ENCODE measurements at places on chromosomes 16 and 17.
A peak's percentile ranks its signal among the peaks of the same experiment; 100 is the strongest.

- DNase-seq, result no peak
Observed at GRCh38 chr16:78353640-78354275, 254.3 kb downstream of the WWOX start.

- no peak for DNase-seq
Observed at GRCh38 chr16:674968-675883, at the start of gene RHBDL1. RHBDL1 (plus strand) TSS chr16:675671; CDS start chr16:675791, 120 bp downstream.

GRCh38 chr17:78746263-78746948 is 35.7 kb downstream of the CYTH1 start:
- DNase-seq, result no peak

DNA sequence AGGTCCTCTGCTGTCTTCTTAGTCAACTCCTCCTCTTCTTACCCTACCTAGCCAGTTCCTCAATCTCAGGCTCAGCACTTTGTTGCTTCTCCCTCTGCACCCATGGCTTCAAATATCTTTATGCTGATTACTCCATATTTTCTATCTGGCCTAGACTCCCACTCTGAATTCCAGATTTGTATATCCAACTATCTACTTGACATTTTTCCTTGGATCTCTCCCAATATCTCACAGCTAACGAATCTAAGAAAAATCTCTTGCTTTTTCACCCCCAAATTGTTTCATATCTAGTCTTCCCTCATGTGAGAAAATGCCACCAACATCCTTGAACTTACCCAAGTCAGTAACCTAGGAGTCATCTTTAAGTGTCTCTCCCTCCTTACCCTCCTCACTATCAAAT is 176.4 kb upstream of the ERCC4 start:
- DNase-seq, result no peak

DNA sequence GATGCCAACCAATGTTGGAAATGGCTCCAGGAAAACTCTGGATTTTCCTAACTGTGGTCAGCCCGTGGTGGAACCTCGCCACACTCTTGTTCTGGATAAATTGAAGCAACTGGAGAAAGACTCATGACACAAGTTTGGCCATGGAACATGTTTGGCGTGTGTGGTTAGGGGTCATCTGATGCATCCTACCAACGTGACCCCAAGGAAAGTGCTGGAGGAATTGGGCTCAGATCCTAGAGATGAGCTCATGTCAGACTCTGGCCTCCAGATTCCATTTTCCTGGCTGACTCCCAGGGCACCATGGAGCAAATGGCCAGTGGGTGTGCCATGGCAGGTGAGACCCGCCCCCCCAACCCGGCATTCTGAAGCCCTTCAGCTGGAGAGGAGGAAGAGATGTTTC is 58.5 kb downstream of the CACNG5 start:
- DNase-seq, result no peak

GRCh38 chr17:77666881-77667395 is 291.6 kb upstream of the TNRC6C start:
- DNase-seq, result peak; percentile 45

DNA sequence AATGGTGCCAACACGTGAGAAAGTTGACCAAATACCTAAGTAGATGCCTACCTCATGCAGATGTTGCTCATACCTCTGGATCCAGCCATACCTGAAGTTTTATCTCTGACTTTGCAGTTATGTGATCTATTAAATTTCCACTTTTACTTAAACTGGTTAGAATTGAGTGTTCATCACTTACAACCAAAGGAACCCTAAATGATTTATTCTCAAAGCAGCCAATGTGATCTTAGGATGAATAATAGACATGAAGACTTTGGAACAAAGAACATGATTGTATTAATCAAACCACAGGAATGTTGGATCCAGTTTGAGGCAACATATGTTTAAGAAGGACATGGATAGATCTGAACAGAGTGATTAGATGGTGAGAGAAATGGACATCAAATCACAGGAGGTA is 68.7 kb downstream of the IRX6 start:
- DNase-seq, result no peak

DNA sequence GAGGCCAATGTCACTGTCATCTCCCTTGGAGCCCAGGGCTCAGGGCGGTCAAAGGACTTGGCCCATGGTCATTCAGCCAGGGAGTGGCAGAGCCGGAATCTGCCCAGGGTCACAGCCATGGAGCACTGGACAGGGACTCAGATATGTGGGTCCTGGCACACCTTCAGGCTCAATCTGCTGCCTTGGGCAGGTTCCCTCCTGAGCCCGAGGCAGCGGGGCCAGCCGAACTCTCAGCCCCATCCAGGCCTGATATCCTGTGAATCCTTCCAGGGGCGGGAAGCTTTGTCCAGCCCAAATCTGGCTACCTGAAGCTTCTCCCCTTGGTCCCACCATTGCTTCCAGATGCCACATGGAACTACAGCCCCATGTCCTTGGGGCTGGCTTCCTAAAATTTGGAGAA is 12.2 kb upstream of the CDIPT start:
- DNase-seq, result no peak

- peak; percentile 18 for DNase-seq
Observed at GRCh38 chr17:81537343-81537855, 9.2 kb downstream of the FSCN2 start.

DNA sequence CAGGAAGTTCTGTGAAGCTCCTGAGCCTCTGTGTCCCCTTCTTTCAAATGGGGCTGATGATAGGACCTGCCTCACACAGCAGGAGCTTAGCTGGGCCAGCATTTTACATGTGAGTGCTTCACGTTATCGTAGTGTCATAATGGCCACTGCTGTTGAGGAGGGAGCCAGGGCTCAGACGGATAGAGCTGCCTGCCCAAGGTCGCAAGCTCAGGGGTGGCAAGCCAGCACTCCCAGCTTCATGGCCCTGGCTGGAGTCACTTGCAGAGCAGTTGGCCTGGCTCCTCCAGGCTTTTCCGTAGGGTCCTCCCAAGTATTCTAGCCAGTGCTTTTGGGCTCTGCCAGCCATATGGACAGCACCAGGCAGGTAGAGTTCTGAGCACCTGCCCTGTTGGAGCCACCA is 115.1 kb downstream of the SOCS1 start:
- DNase-seq, result no peak

DNA sequence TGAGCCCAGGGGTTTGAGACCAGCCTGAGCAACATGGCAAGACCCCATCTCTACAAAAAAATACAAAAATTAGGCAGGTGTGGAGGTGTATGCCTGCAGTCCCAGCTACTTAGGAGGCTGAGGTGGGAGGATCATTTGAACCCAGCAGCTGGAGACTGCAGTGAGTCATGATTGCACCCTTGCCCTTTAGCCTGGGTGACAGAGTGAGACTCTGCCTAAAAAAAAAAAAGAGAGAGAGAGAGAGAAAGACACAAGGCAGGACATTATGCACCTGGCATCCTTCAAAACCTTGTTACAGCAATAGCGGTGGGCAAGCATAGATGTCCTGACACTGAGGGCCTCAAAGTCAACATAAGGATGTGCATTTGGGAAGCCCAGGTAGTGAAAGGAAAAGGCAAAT is 19.9 kb upstream of the SIAH1 start:
- no peak for DNase-seq

DNA sequence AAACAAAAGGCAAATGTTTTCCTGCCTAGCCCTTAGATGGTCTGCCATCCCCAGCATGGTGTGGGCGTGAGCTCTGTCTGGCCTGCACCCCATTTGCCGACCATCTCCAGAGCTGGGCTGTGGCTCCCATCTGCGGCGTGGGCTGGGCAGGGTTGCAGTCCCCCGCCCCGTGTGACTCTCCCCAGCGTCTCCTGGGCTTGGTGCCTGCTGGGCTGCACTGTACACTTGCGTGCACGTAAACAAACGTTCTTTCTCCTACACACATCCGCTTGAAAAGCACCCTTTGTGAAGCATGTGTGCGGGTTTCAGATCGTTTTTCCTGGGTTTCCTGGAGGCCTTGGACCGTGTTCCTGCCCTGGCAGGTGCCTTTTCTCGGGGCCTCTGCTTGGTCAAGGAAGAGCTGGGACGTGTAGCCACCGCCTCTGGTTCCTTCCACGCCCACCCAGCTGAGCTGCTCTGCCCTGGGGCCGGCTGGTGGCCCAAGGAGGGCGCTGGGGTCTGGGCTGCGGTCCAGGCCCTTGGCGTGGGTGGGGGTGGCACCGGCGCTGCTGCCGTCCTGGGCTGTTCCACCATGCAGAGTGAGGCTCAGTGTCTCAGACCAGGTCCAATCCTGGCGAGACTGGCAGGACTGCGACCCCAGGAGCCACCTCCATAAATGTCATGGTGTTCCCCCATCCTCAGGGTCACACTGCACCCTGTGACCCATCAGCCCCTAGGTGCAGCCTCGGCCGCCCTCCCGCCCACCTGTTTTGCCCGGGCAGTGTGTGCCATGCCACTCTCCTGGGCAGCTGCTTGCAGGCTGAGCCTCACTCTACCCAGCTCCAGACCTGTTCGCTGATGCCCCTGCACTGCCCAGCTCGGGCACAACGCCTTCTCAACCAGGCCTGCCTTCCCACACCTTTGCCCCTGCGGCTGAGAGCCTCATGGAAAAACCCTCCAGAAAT is 9.9 kb upstream of the BAIAP3 start:
- no peak for DNase-seq

GRCh38 chr17:10755592-10756127 is 25.8 kb upstream of the TMEM220 start:
- DNase-seq, result no peak

GRCh38 chr17:31838636-31839225 is 20.3 kb downstream of the COPRS start:
- DNase-seq, result no peak

DNA sequence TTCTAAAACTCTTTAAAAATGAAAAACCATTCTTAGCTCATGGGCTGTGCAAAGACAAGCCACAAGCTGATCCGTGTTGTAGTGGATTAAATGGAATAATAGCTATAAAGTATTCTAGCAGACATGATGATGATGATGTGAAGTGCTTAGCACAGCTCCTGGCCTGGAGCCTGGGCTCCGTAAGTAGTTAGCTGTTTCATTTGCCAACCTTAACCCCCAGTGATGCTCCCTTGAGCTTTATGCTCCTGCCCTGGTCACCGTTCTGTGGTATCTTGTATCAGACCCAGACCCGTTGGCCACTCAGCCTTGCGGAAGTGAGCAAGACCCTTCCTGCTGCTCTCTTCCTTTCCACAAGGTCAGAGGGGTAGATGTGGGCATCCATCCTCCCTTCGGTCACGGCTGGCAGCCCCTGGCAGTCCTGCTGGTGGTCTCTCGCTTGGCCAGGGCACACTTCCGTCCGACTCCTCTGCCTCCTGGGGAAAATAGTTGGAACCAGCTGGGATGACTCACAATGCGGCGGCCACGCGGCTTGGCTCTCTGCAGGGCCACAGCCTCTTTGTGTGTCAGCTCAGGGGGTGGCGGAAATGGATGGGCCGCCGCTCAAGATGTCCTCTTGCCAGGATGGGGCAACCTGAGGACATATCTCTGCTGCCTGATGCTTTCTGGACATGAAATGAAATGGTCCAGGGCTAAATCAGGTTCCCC is 79.1 kb downstream of the GPR139 start:
- no peak for DNase-seq

DNA sequence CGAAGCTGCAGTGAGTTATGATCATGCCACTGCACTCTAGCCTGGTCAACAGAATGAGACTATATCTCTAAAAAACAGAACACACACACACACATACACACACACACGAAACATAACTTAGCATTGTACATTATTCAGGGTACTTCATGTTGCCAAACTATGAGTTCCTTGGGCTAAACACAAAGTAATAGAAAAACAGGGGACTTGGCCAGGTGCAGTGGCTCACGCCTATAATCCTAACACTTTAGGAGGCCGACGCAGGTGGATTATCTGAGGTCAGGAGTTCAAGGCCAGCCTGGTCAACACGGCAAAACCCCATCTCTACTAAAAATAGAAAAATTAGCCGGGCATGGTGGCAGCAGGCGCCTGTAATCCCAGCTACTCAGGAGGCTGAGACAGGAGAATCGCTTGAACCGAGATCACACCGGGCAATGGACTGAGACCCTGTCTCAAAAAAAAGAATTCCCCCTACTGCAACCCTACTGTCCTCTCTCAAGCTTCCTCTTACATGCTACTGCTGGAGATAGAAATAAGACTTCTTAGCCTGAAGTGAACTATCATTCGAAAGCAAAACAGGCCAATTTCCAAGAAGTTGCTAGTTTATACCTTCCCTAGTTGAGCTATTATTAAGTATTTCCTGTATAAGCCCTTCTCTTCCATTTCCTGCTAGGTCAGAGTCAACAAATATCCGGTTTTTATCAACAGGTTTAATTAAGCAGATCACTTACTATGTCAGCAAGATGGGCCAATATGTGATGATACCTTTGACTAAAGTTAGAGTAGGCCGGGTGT is 7.2 kb downstream of the LSM12 start:
- DNase-seq, result no peak

DNA sequence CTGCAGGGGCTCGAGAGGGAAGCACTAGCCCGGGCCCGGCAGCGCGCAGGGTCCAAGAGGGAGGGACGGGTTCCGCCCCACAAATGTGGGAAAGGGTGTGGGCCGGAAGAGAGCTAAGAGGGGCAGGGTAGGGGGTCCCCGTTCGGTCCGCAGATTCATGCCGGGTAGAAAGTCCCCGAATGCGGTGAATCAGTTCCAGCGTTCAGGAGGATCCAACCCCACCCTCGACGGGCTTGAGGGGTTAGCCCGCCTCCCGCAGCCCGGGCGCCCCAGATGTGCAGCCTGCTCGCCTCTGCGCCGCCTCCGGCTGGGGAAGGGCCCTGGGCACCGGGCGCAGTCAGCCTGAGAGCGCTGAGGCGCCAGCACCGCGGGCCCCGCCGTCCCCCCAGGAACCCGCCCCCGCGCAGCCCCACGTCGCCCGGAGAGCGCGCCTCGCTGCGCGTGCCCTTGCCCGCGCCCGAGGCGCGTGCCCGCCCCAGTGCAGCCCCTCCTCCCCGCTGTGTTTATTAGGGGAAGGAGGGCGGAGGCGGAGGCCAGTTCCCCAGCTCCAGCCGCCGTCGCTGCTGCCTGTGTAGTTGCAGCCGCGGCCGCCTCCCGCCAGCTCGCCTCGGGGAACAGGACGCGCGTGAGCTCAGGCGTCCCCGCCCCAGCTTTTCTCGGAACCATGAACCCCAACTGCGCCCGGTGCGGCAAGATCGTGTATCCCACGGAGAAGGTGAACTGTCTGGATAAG is at the start of gene LASP1:
LASP1 (plus strand) TSS at position 533 of the 733 bp plus-strand sequence; CDS start at position 665, 132 bp downstream.
- peak; percentile 77 for DNase-seq

DNA sequence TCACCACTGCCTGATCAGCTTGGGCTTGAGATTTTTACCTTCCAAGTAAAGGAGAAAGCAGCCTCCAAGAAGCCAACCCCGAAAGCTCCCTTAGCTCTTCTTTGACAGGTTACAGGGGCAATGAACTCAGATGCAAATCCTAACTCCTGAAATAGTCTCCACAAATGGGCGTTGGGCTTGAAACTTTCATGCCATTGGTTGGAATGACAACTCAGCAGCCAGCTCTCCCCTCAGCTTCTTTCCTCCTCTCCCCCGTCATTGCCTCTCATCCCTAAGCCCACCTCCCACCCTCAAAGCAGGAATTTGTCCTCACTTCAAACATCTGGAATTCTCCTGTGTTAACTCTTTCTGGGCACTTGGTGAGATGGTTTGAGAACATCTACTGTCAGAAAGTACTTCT is at the start of gene TAT:
TAT (minus strand) TSS at position 122 of the 400 bp plus-strand sequence. CDS start 677 bp downstream, outside the sequence.
- DNase-seq, result no peak

- no peak for DNase-seq
Observed at GRCh38 chr16:29674188-29674587, 4.8 kb upstream of the QPRT start.

Data from stimulated activated naive CD4-positive, alpha-beta T cell treated with Interleukin-2 at 50 U/mL for 16 hours (primary cell).